Caki2 (cell line): ENCODE measurements at places on chromosomes 1 and 21. TPM values are rescaled to one million over a fixed set of nuclear protein-coding genes. Genes with fewer than 3 reads are reported as not detected.
A peak's percentile ranks its signal among the peaks of the same experiment; 100 is the strongest.

- no peak for DNase-seq
Observed at GRCh38 chr1:57319165-57319564, 104.7 kb downstream of the DAB1 start.

GRCh38 chr1:210057593-210057992, 119.6 kb downstream of the SYT14 start:
- no peak for DNase-seq

DNA sequence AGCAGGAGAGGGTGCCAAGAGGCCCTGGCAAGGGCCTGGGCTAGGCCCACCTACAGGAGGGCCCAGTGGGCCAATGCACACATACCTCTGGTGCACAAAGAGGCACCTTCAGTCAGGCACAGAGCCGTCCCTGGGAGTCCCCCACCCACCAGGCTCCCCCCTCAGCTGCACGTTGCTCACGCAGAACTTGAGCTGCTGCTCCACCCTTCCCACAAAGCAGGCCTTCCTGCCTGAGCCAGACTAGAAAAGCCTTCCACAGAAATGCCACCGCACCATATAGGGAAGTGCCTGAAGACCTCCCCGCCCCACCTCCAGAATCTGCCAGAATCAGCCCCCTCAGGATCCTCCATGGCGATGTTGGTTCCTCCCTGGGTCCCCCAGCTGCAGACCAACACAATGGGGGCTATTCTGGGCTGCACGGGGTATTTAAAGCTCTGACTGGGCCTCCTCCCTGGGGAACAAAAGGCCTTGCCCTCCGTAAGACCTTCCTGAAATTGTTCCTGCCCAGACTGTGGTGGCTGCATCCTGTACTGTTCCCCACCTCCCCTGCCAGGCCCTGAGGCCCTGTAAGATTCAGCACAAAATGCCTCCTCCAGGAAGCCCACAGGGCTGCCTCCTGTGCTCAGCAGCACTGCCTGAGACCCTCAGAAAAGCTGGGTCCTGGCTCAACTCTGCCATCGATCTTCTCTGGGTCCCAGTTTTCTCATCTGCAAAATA, 27.2 kb downstream of the HSPG2 start:
- DNase-seq: no peak

GRCh38 chr21:37263827-37264600, 3.1 kb downstream of the VPS26C start:
- DNase-seq: no peak

DNA sequence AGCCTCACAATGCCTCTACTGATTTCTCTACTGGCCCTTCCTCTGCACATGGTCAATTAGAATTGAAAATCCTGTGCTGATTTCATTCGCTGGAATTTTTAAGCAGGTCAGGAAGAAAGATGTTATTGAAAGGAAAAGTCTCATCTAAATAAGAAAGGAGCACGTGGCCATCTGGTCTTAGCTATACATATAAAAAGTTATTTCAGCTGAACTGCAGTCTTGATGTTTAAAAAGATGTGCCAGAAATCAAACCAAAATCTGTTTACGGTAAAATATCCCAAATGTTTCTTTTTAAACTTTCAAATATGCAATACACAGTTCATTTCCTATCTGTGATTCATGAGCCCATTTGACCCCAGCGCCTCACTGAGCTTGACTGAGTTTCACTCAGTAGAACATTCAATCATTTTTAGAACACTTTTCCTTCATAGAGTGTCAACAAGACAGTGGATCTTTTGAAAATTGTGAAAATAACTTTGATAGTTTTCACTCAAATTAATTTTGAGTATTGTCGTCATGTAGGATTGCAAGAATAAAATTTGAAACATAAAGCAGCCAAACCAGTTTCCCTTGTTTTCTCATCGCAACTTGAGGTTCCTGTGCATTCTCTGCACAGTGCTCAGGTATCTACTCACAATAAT, 293.6 kb downstream of the PTPRC start:
- DNase-seq: peak; percentile 59

GRCh38 chr1:205258261-205258691, 30.5 kb downstream of the TMCC2 start:
- DNase-seq: no peak

- DNase-seq: no peak
Observed at GRCh38 chr21:40902299-40902698, 55.3 kb upstream of the DSCAM start.

GRCh38 chr1:160277330-160277729, 7.6 kb downstream of the PEX19 start:
- no peak for DNase-seq

DNA sequence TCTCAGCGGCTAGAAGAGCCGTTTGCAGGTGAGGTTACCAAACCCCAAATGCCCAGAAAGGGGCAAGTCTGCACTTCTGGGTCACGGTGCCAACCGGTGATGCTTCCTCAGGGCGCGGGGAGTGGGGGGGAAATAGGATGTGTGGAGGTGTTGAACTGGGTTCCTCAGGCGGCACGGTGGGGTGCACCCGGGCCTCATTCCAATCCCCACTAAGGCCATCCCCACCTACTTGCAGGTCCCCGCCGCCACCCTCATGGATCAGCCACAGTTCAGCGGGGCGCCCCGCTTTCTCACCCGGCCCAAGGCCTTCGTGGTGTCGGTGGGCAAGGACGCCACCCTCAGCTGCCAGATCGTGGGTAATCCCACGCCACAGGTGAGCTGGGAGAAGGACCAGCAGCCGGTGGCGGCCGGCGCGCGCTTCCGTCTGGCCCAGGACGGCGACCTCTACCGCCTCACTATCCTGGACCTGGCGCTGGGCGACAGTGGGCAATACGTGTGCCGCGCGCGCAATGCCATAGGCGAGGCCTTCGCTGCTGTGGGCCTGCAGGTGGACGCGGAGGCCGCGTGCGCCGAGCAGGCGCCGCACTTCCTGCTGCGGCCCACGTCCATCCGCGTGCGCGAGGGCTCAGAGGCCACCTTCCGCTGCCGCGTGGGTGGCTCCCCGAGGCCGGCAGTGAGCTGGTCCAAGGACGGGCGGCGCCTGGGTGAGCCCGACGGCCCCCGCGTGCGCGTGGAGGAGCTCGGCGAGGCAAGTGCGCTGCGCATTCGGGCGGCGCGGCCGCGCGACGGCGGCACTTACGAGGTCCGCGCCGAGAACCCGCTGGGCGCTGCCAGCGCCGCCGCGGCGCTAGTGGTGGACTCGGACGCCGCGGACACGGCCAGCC, 3.9 kb downstream of the OBSCN start:
- no peak for DNase-seq

DNA sequence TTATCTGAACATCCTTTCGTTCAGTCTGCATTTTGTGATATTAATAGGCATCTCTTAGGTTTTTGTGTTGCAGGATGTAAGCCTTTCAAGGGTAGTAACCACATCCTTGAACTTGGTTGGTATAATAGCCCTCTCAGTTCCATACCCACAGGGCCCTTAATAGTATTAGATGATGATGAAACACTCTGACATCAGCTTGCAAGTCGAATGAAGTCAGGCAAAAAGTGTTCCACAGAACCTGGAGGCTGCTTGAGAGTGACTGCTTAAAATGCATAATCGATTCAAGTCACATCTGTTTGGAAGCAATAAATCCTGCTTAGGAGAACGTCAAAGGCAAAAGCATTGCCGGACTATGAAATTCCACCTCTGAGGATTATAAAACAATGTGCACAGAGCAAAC, 415.6 kb upstream of the KAZN start:
- DNase-seq: no peak

DNA sequence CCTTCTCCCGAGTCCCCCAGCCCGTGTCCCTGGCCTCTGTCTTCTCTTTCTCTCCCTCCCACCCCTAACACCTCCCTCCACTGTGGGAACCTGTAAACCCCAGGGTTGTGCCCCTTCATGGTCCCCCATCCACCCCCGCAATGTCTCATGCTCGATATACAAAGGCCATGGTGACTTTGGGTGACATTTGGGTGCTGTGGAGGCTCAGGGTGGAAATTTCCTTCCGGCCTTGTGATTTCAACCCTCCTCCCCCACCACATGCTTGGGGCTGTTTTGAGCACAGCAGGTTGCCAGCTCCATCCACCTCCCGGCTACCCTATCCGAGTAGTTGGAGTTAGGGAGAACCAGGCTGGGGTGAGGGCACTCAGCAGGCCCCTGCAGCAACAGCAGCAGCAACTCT, 25.7 kb upstream of the VPS13D start:
- no peak for DNase-seq

DNA sequence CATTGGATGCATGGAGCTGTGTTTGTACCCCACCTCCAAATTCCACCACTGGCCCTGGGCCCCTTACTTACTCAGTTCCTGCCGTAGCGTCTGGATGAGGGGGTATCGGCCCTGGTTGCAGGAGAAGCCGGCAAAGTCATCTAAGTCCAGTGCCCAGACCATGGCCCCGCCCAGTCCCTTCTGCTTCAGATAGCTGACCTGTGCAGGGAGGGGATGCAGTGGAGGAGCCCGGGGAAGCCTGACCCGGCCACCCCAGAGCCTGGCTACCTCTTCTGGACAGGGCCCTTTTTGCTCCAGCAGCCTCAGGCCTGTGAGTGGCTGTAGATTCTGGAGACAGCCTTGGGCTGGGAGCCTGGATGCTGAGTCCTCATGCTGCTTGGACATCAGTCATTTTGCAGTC, 11.8 kb downstream of the CHIT1 start:
- DNase-seq: no peak

The KANK4 gene
- total RNA-seq: not detected in 2 replicates

The AGMAT gene
- 0.09 and 0.10 TPM in 2 replicates for total RNA-seq

The LCE2C gene
- not detected in 2 replicates for total RNA-seq

The HEYL gene
- total RNA-seq: 0.12 and 0.98 TPM in 2 replicates

The LAD1 gene
- total RNA-seq: 3.6 TPM in 1 of 2 replicates, not detected in the other
